HCT116 (cell line): ENCODE measurements at places on chromosomes 5 and 9.

DNA sequence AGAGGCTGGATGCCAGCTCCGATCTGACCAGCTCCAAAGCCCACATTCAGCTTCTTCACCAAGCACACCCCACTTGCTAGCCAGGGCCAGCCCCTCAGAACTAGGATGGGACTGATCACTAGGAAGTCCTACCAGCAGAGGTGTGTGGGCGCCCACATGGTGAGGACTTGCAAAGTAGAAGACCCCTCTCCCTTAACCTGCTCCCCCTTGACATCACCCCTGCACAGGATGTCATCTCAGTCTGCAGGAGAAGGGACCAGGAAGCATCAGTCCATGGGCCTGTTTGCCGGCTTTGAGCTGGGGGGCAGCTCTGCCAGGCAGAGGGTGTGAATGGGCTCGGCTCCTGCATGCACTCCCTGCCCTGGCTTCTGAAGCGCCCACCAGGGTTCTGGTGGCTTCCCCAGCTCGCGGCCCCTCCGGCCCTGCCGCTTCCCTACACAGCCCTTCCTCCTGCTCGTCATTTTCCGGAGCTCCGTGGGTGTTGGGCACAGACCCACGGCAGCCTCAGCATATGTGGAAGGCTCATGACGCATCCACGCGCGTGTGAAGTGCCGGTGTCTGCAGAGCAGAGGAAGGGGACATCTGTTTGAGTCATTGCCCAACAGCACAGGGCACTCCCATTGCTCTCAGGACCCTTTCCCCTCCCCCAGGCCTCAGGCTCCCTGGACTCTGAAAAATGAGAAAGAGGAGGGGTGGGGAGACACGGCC lies 3.7 kb upstream of the FAM78A start:
- no peak for DNase-seq

- DNase-seq, result no peak
These were observed 128.5 kb downstream of the CHSY3 start for GRCh38 chr5:130032807-130033206.

GRCh38 chr9:69655065-69655464 lies 17.1 kb downstream of the APBA1 start:
- no peak for DNase-seq

- DNase-seq, result no peak
These were observed 13.6 kb downstream of the AHRR start for GRCh38 chr5:334903-335739.

DNA sequence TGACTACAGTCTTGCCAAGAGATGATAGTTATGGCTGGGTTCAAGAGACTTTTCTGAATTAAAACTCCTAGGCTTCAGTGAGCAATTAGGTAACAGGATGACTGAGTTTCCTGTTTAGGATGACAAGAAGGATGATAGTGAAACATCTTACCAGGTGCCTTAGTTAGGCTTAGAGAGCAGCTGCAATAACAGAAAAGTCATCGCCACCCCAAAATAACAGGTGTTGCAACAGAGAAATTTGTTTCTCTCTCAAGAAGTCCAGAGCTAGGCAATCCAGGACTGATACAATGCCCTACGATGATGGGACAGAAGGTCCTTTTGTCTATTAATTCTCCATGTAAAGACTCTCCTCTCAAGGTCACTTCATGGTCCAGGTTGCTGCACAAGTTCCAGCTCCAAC lies 361.8 kb downstream of the CAAP1 start:
- DNase-seq, result no peak

DNA sequence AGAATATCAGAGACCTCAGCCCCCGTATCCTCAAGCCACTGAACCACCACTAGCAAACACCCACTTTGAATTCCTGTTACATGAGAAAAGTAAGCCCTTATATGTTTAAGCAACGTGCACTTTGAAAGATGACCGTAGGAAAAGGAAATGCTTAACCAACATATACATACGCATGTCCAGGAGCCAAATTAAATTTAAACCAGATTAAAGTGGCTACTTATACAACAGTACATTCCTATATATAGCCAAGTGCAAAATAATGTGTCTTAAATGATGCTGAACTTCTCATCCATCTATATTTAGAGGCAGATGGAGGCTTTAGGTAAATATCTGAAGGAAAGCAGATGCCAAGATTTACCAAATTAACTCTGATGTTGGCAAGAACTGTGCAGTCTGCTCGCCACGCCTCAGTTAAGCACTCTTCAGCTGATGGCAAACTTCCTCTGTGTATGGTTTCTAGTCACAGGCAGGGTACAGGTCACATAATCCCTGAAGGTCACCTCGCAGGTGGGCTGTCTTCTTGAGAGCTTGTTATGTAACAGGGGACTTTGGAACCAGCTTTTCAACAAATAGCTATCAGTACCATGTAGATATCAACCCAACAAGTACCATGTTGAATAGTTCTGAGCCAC lies 8.6 kb downstream of the GCNT4 start:
- DNase-seq, result no peak

DNA sequence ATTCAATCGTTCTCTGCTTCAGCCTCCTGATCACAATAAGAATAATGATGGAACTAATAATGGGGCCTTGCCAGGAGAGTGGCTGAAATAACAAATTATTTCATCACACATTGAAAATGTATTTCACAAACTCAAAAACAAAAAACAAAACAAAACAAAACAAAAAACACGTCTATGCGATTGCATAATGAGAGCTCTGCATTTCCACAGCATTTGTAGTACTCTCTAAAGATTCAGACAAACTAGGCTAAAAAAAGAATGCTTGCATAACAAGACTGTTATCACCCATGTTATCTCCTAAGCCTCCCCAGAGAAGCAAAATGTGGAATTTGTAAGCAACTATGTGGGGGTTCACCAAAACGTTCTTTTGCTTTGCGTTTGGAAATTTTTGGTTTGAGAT lies 48.1 kb downstream of the PRELID2 start:
- no peak for DNase-seq

GRCh38 chr5:96402500-96402899 lies 30.5 kb downstream of the PCSK1 start:
- DNase-seq, result no peak

DNA sequence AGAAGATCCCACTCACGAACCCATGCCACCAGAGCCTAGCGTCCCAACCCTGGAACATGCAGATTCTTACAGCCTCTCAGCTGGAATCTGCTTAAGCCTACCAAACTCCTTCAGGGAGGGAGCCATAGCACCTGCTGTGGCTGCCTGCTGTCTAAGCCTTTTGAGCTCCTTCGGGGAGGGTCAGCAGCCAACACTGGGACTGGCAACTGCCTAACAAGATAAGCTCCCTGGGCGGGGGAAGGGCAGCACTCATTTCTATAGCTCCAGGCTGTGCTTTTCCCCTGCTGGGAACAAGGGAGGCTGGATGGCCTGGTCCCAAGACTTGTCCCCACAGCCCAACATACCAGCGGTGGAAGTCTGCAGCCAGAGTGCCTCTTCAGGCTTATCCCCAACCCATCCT lies 199.1 kb upstream of the OR13F1 start:
- no peak for DNase-seq

DNA sequence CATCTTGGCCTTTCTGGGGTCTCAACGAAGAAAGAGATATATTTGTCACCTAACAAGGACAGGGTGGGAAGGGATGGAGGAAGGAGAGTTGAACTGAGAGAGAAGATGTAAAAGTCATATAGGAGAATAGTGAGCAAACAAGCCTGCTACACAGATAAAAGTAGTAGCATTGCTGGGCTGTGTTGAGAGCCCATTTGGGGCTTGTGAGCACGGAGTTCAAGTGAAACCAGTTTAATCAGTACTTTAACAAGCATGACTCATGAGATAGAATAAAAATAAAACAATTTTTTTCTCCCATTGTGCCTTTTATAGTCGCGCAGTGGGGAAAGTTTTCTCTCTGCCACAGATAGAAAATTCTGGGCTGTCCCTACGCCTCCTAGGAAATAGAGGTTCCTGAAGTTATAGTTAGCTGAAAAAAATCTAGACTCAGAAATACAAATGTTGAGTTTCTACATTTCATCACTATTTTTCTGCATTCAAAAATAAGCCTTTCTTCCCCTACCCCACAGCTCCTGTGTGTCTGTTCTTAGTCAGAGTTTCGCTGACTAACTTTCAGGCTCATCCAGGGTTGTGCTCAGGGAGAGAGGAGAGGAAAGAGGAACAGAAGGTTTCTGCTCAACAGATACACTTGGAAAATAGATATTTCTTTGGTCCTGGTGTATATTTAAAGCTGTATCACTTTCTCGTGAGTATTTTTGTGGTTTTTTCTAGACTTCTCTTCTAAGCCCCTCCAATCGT lies 395.8 kb upstream of the ADAMTSL1 start:
- DNase-seq, result no peak

DNA sequence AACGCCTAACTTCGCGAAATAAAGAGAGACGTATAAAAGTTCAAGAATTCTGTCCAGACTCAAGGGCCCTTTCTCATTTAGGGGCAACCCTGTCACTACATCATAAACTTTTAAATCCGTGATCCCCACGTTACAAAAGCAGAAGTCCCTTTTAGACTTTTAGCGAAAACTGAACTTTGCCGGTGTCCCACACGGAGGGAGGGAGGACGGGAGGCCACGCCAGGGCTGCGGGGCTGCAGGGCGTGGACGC lies 515 bp upstream of the F2R start:
- no peak for DNase-seq

GRCh38 chr9:109092051-109092580 lies 27.6 kb downstream of the TMEM245 start:
- DNase-seq, result no peak

GRCh38 chr9:32899181-32899580 lies 102.2 kb downstream of the APTX start:
- DNase-seq, result no peak

GRCh38 chr9:33043671-33044070 lies 18.6 kb downstream of the DNAJA1 start:
- no peak for DNase-seq

GRCh38 chr9:14870090-14870489 lies 40.1 kb downstream of the FREM1 start:
- DNase-seq, result no peak

- DNase-seq, result no peak
These were observed 67.3 kb downstream of the POU5F2 start for GRCh38 chr5:93674138-93674537.

DNA sequence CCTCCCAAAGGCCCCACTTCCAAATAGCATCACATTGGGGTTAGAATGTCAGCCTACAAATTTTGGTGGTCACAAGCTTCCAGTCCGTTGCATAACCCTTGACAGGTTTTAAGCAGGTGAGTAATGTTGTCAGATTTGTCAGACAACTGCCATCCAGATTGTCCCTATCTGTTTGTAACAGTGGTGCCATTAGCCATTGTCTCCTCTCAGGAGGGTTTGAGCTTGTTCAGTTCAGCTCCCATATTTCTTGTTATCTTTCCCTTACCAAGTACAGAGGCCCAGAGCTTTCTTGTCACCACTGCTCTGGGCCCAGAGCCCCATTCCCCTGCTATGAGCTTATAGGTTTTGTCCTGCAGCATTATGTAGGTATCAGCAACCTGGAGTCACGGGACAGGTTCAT lies 14.8 kb upstream of the GSN start:
- no peak for DNase-seq
